GM23248 (cell line): ENCODE measurements at places on chromosomes 16 and 17.

- DNase-seq, result no peak
Observed at GRCh38 chr17:61312406-61313295, 87.0 kb upstream of the TBX2 start.

- no peak for DNase-seq
Observed at GRCh38 chr16:8722025-8722348, 47.6 kb downstream of the ABAT start.

DNA sequence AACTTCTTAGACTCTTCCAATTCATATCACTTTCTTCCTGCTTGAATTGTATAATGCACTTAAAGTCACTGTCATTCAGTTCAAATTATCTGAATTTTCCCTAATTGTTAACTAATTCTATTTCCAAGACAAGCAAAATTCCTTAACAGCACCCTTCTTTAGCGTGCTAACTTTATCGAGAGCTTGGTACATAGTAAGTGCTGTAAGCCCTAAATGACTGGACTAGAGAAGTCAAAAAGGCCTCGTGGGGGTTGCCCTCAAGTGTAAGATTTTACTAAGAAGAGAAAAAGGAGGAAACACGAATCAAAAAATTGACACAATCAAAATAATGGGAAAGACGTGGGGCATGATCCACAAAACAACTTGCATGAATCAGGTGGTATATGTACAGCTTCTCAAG, 11.3 kb downstream of the KANSL1 start:
- no peak for DNase-seq

GRCh38 chr17:57735707-57736106, 9.4 kb downstream of the CCDC182 start:
- no peak for DNase-seq

DNA sequence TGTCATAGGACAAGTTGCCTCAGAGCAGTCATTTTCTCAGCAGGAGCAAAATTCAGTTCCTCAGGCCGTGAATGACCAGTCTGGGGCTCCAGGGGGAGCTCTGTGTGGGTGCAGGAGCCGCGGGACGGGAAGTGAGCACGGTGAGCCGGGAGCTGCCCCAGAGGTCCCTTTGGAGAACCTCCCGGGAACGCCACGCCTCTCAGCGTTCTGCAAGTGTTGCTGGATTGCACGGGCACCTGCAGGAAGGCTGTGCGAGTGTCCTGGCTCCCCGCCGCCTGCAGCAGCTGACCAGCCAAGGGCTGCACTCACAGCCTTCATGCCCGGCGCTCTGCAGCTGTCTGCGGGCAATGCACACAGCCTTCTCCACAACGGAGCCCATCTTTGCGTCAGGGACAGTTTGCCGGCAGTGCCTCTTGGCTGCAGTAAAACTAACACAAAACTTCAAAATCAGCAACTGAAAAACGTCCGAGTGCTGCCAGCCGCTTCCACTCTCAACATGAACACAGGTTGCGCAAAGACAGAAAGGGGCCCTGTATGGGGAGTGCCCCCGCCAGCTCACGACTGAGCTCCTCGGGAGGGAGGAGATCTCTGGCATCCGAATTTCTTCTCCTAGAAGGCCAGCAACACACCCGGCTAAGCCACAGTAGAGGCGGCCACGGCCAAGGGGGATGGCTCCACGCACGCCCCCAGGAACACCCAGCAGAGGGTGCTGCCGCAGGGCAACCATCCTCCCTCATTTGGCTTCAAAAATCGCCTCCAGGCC, 16.0 kb downstream of the NDUFAF8 start:
- peak; percentile 83 for DNase-seq

DNA sequence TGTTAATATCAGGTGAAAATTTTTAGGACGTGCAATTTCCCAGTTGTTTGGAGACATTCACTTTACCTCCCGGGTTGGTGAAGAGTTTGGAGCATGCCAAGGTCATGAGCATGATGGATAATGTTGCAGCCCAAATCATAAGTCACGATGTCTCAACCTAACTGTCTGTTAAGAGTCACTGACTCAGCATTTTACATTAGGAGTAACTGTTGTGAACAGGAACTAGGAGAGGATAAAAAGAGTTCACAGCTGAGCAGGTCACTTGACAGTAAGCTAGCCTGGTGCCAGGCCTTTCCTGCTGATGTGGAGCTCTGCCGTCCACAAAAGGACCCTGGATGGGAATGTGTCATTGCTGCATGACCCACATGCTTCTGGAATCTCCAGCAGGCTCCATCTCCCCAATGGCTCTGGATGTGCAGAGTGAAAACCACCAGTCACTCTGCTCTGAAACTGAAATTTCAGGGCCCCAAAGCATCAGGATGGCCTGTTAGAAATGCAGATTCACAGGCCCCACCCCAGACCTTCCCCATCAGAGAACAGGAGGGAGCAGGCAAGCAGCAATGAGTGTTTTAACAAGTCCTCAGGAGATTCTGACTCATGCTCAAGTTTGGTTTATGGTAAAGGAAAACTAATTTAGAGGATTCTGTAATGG, 371.6 kb upstream of the MAF start:
- no peak for DNase-seq

GRCh38 chr17:55411463-55411855, 10.2 kb downstream of the MMD start:
- DNase-seq, result no peak

DNA sequence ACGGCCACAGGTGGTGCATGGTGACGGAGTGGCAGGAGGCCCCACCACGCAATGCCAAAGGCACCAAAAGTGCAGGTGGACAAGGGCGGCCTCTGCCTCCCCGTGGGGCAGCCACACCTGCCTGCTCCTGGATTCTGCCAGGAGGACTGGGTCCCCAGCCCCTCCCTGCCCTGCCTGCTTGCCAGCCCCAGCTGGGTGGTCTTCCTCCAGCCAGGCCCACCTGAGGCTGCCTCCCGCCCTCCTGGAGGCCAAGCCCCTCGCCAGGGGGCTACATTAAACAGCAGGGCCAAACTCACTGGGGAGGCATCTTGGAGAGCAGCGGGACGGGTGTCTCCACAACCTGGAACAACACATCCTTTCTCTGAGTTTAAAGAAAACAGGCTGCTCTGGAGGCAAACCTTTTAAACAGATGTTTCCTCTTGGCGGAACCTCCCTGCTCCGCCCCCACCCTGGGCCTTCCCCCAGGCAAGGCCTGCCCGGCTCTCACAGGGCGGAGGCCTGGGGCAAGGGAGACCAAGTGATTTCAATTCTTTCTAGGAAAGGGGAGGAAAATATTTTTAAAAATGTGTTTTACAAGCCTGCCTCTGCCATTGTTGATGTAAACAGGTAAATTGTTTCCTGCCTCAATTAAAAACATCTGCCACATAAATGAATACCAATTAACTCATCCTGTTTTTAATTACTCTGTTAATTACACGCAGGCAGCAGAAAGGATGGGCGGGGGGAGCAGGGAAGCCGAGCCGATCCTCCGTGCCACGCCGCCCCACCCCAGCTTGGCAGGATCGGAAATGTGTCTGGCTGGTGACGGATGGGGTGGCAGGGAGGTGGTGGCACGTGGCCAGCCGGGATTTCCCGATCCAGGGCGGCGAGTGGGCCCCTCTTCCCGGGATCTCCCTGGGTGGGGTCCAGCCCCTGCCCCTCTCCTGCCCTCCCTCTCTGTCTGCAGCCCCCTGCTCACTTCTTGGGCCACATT, 54.4 kb upstream of the PABPN1L start:
- peak; percentile 84 for DNase-seq

DNA sequence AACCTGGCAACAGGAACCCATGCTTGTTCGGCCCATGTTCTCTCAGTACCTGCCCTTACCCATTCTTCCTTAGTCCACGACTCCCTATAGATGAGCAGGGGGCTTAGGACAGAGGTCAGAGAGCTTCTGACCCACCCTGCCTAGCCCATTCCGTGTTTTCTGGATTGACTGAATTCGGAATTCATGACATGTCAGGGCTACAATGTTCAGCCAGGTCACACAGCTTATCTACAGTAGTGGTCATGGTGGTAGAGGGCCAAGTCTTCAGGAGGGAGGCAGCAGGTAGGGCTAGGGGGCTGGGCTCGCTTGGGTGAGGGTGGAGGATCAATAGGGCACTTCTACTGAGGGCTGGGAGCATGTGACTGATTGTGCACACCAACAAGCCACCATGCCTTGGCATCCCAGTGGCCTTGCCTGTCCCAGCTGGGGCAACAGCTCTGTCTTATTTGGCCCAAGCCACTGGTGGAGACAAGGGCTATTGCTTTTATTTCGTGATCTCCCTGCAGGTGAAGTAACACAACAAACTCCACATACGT, 3.1 kb downstream of the HEXIM2 start:
- DNase-seq, result no peak

- no peak for DNase-seq
Observed at GRCh38 chr16:49912721-49913120, 56.8 kb upstream of the ZNF423 start.

- DNase-seq, result peak; percentile 8
Observed at GRCh38 chr16:58345574-58346354, 46.5 kb upstream of the GINS3 start.

- no peak for DNase-seq
Observed at GRCh38 chr16:58249388-58249779, 45.4 kb downstream of the PRSS54 start.

GRCh38 chr16:69145658-69146057, 13.2 kb downstream of the UTP4 start:
- peak; percentile 30 for DNase-seq

GRCh38 chr17:82237746-82238471, 9.1 kb downstream of the SLC16A3 start:
- peak; percentile 58 for DNase-seq

GRCh38 chr16:23302045-23302956, at the start of gene SCNN1B:
Gene SCNN1B (plus strand): TSS chr16:23302302. CDS start chr16:23348600, 46,298 bp downstream.
- peak; percentile 2 for DNase-seq

DNA sequence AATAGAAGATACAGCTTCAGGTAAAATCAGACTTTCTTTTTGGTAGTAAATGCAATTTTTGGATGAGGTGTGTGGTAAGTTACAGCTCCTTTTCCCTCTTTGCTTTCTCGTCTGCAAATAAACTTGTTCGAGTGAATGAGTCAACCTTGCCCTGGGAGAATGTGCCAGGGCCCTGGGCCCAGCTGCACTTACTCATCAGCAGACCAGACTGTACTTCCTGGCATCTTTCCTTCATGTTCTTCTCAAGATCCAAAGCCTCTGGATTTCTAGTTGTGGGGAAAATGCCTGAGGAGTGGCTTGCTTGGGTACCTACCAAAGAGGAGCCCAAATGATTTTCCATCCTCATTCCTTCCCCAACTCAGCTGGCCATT, 5.4 kb upstream of the G6PC1 start:
- peak; percentile 97 for DNase-seq

- DNase-seq, result peak; percentile 78
Observed at GRCh38 chr17:29238133-29238850, 8.4 kb upstream of the CRYBA1 start.

DNA sequence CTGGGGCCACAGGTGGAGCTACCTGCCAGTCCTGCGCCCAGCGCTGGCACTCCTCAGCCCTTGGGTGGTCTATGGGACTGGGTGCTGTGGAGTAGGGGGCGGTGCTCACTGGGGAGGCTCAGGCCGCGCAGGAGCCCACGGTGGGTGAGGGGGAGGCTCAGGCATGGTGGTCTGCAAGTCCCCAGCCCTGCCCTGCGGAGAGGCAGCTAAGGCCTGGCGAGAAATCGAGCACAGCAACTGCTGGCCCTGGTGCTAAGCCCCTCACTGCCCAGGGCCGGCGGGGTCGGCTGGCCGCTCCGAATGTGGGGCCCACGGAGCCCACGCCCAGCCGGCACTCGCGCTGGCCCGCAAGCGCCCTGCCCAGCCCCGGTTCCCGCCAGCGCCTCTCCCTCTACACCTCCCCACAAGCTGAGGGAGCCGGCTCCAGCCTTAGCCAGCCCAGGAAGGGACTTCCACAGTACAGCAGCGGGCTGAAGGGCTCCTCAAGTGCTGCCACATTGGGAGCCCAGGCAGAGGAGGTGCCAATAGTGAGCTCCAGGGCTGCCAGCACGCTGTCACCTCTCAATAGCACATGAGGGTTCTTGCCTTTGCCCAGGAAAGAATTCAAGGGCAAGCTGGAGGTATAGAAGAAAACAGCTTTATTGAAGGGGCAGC, 11.0 kb upstream of the EEF2KMT start:
- no peak for DNase-seq

DNA sequence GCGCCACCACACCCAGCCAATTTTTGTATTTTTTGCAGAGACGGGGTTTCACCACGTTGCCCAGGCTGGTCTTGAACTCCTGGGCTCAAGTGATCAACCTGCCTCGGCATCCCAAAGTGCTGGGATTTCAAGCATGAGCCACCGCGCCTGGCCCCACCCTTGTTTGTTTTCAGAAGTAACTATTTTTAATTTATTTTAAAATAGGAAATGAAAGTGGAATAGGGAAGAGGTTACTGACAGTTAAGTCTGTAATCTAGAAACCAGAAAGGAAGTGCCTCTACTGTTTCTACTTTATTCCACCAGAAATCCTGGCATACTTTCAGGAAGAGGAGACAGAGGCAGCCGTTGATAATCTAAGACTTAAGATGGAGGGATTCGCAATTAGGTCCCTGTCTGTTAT, 225.6 kb downstream of the TANC2 start:
- DNase-seq, result no peak

DNA sequence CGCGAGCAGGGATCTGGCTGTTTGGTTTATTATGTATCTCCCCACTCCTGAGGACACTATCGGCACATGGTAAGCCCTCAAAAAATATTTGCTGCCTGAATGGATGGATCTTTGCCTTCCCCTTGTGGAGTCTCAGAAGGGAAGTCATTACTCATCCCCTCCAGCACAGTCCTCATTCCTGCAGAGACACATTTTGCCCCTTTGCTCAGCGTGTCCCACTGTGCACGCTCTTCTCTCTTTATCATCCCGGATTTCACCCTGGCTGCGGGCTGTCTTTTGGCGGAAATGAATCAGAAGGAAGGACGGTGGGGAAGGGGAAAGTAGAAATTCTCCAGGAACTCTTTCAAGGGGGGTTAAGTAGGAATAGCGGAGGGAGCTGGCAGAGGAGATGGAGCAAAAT, 125.2 kb upstream of the CDC42EP4 start:
- DNase-seq, result no peak

GRCh38 chr16:56108724-56109123, 82.6 kb upstream of the GNAO1 start:
- DNase-seq, result no peak

- peak; percentile 41 for DNase-seq
Observed at GRCh38 chr16:31094088-31094423, 541 bp downstream of the VKORC1 start.

GRCh38 chr17:62897706-62898105, 68.3 kb upstream of the TANC2 start:
- peak; percentile 26 for DNase-seq
